ENCODE measurements at places on chromosomes 1 and 21.

GRCh38 chr1:190176776-190177175 is 300.9 kb downstream of the BRINP3 start:
- peak; percentile 8 for DNase-seq

DNA sequence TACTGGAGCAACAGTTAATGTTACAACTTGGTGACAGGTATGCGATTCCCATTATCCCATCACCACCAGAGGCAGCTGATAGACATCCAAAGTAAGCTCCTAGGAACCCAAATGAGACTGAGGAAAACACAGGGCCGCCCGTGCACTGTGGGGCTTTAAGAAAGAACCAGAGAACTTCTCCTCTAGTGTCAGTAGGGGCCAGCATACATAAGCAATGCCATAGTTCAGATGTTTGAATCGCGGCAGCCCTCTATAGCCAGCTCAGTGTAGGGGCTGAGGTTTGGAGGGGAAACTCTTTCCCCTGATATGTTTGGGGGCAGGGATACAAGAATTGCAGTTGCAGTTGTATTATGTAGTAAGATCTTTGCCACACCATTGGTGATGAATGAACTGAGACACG is 593.3 kb upstream of the NCAM2 start:
- DNase-seq: no peak

DNA sequence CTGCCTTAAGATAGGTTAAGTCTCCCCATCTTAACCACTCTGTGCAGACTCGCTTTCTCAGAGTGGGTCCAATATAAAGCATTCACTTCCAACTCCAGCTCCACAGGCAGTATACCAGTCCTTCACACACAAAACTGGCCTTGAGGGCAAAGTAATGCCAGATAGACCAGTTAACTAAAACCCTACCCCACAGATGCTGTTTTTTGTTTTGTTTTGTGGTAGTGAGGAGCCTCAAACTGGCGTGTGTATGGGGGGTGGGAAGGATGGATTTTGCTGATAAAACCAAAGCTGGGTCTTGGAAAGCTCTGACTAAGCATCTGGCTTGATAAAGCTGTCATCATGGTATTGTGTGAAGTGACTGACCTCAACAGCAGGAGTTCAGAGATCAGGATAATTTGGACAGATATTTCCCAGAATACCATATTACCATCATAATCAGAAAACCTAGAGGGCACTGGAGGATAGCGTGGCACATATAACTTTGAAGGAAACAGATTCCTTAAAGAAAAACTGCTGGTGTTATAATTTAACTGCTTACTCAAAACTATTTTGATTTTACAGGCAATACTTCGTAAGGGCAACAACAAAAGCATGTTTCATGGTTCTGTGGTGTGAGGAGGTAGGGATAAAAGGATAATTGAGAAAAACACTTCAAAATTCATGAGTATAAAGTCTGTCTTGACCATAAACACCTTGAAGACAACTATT is 29.6 kb upstream of the CPLANE2 start:
- DNase-seq: no peak

DNA sequence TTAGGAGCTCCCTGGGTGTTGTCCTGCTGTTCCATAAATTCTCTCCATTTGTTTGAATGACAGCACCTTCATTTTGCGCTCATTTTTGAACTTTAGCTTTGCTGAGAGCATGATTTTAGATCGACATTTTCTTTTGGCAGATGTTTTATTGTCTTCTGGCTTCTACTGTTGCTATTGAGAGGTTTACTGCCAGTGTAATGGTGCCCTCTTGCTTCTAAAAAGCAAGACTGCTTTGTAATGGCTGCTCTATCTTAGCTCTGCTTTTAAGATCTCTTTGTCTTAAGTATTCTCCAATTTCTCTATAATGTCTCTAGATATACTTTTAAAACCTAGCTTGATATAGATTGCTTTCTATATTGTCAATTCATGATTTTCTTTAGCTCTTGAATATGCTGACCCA is 27.8 kb downstream of the THEM4 start:
- DNase-seq: peak; percentile 27

- DNase-seq: peak; percentile 68
These were observed 5.9 kb upstream of the NUF2 start for GRCh38 chr1:163315773-163316374.

GRCh38 chr1:68314151-68314780 is 81.9 kb upstream of the WLS start:
- DNase-seq: peak; percentile 62

DNA sequence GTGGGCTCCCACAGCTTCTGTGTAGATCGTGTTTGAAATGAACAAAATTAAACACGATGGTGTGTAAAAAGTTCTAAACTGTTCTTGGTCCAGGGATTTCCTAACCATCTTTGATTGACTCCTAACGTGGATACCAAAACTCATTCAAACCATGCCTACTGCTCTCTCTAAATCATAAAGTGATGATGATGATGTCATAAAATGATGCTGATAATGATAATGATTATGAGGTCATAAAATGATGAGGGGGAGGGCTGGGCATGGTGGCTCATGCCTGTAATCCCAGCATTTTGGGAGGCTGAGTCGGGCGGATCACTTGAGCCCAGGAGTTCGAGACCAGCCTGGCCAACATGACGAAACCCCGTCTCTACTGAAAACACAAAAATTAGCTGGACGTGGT is 133.3 kb upstream of the COA6 start:
- DNase-seq: no peak

GRCh38 chr1:2337081-2337480 is 54.3 kb downstream of the MORN1 start:
- DNase-seq: no peak

DNA sequence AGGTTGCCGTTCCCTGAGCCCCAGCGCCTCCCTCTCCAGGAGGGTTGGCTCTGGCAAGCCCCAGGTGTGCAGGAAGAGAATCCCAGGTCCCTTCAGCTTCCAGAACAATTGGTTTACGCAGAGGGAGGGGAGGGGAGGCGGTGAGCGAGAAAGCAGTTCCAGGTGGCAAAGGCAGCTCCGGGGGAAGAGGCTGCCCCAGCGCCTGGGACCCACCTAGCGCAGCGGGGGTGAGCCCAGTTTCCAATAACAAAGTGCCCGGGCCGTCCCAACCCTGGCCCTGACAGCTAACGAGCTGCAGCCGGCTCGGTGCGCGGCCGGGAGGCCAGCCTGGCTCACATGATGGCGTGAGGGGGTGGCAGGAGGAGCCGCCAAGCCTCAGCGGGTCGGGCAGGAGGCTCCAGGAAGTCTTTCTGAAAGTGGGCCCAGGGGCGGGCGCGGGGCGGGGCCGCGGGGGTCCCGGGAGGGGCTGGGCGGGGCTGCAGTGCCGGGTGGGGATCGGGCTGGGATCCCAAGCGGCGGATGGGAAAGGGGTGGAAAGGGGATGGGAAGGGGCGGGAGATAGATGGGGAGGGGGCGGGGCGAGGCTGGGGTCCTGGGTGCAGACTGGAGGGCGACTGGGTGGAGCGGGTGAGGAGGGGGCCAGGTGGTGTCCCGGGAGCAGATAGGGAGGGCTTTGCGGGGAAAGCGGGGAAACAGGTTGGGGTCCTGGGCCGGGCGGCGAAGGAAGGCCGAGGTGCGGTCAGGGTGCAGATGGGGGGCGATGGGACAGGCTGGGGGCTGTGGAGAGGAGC is 22.8 kb downstream of the DHRS3 start:
- DNase-seq: peak; percentile 88

DNA sequence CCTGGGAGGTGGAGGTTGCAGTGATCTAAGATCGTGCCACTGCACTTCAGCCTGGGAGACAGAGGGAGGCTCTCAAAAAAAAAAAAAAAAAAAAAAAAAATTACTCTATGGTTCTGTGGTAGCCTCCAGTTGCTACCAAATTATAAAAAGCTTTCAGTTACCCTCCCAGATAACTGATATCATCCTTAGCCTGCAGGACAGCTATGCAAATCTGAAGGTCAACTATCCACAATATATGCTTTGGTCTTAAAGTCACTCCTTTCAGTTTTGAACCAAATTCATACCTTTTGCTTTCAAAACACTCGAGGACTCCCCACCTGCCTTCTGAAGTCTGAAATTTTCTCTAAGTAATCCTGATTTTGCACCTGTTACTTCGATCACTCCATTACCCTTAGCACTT is 3.1 kb downstream of the MIXL1 start:
- DNase-seq: no peak

- no peak for DNase-seq
These were observed 37.1 kb downstream of the STYXL2 start for GRCh38 chr1:167130829-167131510.

All from DMS53 (cell line).